Natural killer cell treated with Interleukin-12 subunit alpha and Interleukin-12 subunit beta and Interleukin-15 and Interleukin-18, amount 100 ng/mL, for 72 hours (primary cell): ENCODE measurements at places on chromosomes 2 and 18.

DNA sequence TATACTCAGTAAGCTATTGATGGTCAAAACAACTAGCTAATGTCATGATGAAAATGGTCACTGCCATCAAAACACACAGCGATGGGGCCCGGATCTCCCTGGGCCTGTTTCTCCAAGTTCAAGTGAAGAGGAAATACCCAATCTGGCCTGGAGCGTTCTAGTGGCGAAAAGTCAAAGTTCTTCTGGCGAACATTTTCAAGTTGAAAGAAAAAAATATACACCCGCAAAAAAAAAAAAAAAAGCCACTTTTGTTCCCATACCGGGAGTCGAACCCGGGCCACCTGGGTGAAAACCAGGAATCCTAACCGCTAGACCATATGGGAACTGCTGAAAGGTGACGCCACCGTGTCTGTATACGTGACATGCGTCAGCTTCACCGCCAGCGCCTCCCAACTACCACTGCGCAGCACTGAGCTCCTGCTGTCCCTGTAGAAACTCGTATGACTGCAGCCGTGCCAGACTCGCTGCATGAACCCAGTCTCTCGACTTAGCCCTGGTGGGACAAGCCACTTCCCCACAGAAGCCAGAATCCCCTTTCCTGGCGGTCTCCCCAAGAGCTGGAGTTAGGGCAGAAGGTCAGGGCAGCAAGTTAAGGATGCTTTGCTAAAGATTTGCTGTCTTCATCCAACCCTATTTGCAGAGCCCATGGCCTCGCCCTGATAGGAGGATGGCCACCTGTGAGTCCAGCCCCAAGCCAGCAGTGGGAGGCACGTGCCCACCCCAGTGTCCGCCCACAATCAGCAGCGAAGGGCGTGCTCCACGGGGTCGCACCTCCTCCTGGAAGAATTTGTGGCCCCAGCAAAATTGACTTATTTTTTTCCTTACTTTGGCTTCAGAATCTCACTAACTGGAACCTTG, 5.6 kb upstream of the IMP4 start:
- no peak for DNase-seq

- DNase-seq: no peak
Observed at GRCh38 chr2:203685789-203686420, 20.5 kb upstream of the CD28 start.

DNA sequence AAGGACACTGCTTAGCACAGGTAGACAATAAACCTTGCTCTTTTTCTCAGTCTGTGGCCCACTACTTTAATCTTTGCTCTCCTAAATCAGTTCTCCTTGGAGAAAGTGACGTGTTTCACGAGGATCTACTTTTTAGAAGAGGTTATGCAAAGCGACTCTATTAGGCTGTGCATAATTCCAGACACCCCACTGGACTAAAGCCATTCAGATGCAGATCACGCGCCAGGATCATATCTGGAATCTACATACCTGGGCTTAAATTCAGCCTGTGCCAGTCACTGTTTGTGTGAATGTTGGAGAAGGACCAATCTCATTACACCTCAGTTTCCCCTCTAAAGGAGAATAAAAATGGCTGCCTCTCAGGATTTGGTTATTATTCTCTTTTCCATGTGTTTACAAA, 413.0 kb upstream of the MYT1L start:
- no peak for DNase-seq

DNA sequence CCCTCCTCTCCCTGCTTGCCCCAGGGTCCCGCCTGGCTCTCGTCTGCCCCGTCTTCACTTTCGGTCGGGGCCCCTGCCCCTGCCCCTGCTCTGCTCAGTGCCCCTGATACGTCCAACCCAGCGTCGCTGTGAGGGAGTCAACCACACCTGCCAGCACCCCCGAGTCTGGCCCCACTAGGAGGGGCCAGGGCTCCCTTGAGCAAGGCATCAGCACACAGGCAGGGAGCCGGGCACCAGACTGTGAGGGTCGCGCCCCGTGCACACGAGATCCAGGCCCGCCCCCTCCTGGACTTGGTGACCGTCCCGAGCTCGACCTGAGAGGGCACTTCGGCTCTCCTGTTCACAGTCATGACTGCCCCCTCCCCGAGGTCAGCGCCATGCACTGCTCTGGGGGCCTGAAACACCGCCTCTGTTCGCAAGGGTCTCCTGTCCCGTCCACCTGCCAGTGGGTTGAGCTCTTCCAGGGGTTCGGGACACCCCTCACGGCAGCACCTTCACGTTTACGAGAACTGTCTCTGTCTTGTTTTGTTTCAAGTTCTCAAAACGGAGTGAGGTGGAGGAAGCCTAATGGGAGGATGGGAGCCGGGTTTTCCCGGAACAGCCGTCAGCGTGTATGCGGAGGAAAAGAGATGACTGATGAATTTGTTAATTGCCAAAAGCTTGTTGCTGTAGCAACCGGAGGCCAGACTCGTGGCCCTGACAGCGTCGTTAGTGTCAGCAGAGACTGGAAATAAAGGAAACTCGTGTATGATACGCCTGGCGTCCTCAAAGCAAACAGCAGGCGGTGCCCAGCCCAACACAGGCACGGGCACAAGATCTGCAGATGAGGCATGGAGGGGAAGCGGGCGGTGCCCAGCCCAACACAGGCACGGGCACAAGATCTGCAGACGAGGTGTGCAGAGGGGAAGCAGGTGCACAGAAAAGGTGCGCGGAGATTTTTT, 48.2 kb upstream of the KCNG2 start:
- DNase-seq: no peak
